ENCODE measurements at places on chromosomes 11 and 22.

DNA sequence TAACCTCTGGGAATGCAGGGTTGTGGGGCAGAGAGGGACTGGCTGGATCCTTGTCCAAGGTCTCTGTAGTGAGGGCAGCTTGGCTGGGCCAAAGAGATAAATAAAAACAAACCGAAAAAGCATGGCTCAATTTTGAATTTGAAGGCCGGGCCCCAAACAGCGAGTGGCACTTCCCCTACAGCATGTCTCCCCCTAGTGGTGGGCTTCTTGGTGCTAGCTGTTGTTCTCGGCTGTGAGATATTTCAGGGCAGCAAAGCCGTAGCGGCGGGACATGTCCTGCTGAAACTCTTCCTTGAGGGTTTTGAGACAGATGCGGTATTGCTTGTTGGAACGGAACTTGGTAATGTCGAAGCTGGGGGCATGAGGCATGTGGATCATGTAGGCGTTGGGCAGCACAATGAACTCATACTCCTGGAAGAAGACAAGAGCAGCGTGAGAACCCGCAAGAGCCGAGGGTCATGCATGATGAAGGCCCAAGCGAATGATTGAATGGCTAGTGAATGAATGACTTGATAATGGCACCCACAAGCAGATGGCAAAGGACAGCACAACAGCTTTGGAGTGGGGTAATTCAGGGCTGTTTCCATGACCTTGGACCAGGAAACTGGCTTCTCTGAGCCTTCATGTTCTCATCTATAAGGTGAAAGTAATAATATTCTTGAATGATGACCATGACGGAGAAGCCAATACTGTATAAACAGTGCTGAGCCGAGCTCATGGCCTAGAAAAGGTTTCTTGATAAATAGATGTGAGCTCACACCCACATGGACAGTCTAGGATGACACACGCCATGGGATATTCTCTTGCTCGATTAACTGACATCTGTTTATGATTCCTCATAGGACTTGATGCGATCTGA lies 216.3 kb upstream of the SYN3 start:
- DNase-seq: no peak

- no peak for DNase-seq
Measured at GRCh38 chr11:114180301-114181055, 115.7 kb upstream of the NNMT start.

DNA sequence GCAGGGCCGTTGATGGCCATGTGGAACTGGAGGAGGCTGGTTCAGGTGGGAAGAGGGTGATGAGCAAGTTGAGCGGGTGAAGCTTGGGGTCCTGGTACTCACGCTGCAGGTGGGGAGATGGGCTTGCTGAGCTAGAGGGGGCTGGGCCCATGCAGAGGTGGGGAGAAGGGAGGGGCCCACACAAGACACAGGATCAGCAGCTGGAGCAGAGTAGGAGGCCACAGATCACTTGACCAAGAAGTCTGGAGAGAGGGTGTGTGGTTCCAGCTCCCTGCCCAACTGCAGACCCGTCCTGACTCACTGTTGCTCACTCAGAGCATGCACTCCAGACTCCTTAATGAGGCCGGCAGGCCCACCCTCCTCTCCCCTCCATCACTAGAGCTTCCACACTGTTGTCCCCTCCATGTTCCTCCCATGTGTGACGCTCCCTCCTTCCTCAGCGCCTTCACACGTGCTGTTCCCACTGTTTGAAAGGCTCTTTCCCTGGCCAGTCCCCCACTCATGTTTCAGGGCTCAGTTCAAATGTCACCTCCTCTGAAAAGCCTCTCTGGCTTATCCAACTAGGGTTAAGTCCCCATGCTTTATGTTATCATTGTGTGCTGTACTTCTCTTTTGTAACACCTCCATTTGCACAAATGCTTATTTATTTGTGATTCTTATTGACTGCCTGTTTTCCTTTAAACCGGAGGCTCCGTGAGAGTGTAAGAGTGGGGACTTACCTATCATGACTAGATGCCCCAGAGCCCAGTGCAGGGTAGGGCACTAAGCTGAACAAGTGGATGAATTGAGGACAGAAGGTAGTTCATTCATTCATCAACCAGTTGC lies 2.3 kb downstream of the CCDC86 start:
- no peak for DNase-seq

DNA sequence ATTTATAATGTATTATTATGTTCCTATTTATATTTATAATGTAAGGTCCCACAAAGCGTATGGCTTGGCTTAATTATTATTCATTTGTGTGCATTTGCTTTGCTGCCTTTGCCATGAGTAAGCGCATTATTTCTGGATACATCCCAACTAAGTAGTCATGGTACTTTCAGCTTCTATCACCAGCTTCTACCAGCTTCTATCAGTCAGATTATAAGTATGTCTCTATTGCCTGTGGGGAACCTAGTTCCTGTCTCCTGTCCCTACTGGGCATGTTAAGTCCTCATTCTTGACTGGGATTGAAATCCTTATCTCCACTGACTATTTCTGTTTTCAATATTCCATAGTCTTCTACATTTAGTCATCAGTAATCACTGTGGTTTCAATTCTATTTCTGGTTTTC lies 33.5 kb upstream of the OR10W1 start:
- no peak for DNase-seq

GRCh38 chr22:26267856-26268255 lies 98.6 kb downstream of the SEZ6L start:
- DNase-seq: no peak

GRCh38 chr11:46391578-46392420 lies at the start of gene CHRM4:
Gene CHRM4, minus strand, starts transcription at chr11:46391776. Its CDS starts 5,219 bp downstream, at chr11:46386557.
- DNase-seq: no peak

DNA sequence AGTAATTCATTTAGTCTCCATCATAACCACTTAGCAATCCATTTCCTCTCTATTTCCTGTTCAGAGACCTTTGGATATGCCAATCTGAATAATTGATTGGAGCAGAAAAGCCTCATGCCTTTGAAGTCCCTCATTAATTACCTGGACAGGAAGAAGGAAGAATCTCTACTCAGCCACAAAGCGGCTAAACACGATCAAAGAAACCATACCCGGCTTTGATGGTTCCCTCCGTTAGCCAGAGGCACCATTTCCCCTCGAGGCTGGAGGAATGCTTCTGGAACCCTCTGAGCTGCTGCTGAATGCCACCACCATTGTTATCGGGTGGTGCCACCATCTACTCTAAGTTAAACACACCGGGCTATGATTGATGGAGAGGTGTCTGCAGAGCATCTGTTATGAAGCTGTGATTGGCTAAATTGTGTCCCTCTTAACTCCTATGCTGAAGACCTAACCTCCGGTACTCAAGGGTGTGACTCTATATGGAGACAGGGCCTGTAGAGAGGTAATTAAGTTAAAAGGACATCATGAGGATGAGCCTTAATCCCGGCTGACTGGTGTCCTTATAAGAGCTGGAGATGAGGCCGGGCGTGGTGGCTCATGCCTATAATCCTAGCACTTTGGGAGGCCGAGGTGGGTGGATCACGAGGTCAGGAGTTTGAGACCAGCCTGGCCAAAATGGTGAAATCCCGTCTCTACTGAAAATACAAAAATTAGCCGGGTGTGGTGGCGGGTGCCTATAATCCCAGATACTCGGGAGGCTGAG lies 168.6 kb downstream of the CTTN start:
- DNase-seq: no peak

- no peak for DNase-seq
Measured at GRCh38 chr22:40898850-40899357, 37.0 kb upstream of the DNAJB7 start.

DNA sequence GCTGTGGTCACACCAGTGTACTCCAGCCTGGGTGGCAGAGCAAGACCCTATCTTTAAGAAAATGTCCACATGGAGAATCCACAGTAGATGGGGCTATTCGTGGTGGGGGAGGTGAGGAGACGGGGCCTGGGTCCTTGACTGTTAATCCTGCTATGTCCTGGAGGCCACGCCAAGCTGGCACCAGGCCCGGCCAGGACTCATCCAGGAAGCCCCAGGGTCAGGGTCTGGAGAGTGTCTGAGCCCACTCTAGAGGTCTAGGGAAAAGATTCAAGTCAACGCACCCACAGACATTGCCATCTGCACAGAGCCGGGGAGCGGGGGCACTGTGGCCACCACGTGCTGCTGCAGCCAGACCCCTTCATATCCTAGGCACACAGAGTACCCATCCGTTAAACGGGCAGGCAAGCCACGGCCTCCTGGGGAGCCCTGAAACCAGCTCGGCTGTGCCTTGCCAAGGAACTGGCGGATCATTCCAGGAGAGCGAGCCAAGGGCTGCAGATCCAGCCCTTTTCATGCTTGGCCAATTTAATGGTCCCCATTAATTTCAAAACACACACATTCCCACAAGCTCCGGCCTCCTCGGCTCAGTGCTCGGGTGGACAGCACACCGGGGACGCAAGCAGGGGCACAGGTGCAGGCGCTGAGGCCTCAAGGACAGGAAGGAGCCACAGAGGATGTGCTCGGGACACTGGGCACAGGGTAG lies 24.7 kb downstream of the MACROD1 start:
- no peak for DNase-seq

DNA sequence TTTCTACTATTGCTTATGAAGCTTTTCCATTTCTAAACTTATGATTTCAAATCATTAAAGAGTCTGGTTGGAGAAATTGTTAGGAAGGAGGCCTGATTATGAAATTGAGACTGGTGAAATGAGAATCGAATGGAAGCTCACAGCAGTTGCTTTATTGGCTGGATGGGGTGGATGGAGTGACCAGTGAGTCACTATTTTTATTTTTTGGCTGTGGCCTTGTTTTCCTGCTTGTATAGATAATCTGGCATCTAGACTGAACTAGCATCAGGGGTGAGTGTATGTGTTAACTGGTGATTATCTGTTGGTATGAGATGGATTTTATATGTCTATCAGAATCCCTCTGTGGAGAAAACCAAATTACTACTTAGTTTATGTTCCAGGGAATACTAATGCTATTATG lies 36.2 kb downstream of the UVRAG start:
- DNase-seq: no peak

DNA sequence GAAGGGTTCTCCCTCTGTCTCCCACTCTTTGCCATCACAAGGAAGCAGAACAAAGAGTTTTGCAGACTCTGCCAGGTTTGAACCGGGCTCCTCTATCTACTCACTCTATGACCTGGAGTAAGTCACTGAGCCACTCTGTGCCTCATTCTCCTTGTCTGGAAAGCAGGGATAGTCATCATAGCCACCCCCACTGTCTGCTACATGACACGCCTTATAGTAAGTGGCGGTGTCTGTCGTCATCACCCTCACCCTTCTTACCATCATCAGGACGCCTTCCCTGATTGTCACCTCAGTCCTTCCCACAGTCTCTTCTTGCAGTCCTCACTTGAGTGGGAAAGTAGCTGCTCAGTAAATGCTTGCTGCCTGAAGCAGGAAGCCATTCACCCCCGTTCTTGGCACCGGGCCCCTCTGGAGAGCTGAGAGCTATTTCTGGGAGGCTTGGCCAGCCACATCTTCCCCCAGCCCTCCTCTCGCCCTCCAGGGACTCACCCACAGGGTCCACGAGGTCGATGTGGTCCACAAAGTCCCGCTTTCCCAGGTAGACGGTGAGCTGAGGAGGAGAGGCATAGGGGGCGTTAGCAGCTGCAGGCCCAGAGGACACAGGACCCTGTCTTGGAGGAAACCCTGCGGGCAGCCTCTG lies 46.4 kb downstream of the TPBGL start:
- DNase-seq: no peak

All from stimulated activated CD8-positive, alpha-beta memory T cell treated with anti-CD3 and anti-CD28 coated beads, Interleukin-7, amount 100 ng/mL, for 1 hour (primary cell).